Neuronal stem cell (in vitro differentiated cells): ENCODE measurements at places on chromosomes 7 and 10.

DNA sequence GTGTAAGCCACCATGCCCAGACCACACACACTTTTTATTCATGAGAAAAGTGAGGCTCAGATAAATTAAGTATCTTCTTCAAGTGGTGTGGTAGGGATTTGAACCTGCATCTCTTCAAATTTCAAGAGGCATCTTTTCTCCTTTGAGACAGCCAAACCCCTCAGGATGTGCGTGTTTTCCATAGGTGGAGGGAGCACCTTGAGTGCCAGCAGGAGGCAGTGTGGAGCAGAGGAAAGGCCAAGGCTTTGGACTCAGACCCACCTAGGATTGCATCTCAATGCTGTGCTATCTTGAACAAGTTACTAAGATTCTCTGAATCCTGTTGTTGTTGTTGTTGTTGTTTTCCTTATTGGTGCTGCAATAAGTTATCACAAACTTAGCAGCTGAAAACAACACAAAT, 40.2 kb upstream of the MYL10 start:
- no peaks in the 10 kb centered on the region for H3K4me1 ChIP-seq
- H3K4me3 ChIP-seq: no peak overlapping the region
- no peaks in the 10 kb centered on the region for H3K36me3 ChIP-seq
- no peaks in the 10 kb centered on the region for H3K27me3 ChIP-seq
- DNase-seq: no peak
- H3K27ac ChIP-seq: no peak overlapping the region

GRCh38 chr7:28107960-28108359, 72.6 kb downstream of the JAZF1 start:
- H3K27ac ChIP-seq: no peak overlapping the region
- H3K36me3 ChIP-seq: no peaks in the 10 kb centered on the region
- no peaks in the 10 kb centered on the region for H3K27me3 ChIP-seq
- DNase-seq: no peak
- peaks cover 3% of the 10 kb centered on the region for H3K4me1 ChIP-seq
- no peak overlapping the region for H3K4me3 ChIP-seq

- H3K4me3 ChIP-seq: no peak overlapping the region
- H3K36me3 ChIP-seq: no peaks in the 10 kb centered on the region
- H3K27me3 ChIP-seq: no peaks in the 10 kb centered on the region
- DNase-seq: no peak
- H3K27ac ChIP-seq: no peak overlapping the region
- no peaks in the 10 kb centered on the region for H3K4me1 ChIP-seq
Observed at GRCh38 chr7:79723833-79724618, 270.6 kb upstream of the MAGI2 start.

- no peak overlapping the region for H3K27ac ChIP-seq
- peaks cover 1% of the 10 kb centered on the region for H3K4me1 ChIP-seq
- no peak overlapping the region for H3K4me3 ChIP-seq
- peaks cover 37% of the 10 kb centered on the region for H3K36me3 ChIP-seq
- no peak for DNase-seq
Observed at GRCh38 chr10:15211464-15211979, 43.0 kb upstream of the NMT2 start.

DNA sequence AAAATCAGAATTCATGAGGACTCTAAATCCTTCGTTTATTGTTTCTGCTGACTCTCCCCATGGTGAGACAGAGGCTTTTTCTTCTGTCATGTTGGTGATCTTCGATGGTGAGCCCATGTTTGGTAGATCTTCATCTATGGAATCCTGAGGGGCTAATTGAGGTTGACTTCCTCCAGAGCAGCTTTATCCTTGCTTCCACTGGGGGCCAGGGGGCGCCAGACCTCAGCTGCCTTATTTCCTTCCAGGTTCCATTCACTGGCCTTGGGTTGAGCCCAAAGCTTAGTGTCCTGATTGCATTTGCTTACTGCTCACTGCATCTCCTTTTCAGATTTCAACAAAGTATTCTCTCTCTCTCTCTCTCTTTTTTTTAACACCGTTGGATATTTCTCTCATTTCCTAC, 80.7 kb downstream of the GCC1 start:
- H3K4me3 ChIP-seq: no peak overlapping the region
- no peak for DNase-seq
